ENCODE measurements at places on chromosomes 5 and 9. TPM values are rescaled to one million over a fixed set of nuclear protein-coding genes. Genes with fewer than 3 reads are reported as not detected.

SPDL1 gene
- 64.1 TPM for total RNA-seq

AMACR gene
- 6.5 TPM for total RNA-seq

SRA1 gene
- total RNA-seq = 42.7 TPM

SLCO4C1 gene
- 0.74 TPM for total RNA-seq

MLLT3 gene
- 114 TPM for total RNA-seq

CDH9 gene
- total RNA-seq = not detected

BRD8 gene
- total RNA-seq = 72.3 TPM
